Activated CD8-positive, alpha-beta T cell treated with anti-CD3 and anti-CD28 coated beads for 36 hours (primary cell): ENCODE measurements at places on chromosomes 2 and 18.

- no peaks in the 10 kb centered on the region for H3K4me1 ChIP-seq
- peaks cover 5% of the 10 kb centered on the region for H3K27me3 ChIP-seq
- no peak for DNase-seq
- no peaks in the 10 kb centered on the region for H3K36me3 ChIP-seq
- H3K4me3 ChIP-seq: no peak overlapping the region
Observed at GRCh38 chr18:69647702-69648101, 247.0 kb downstream of the DOK6 start.

DNA sequence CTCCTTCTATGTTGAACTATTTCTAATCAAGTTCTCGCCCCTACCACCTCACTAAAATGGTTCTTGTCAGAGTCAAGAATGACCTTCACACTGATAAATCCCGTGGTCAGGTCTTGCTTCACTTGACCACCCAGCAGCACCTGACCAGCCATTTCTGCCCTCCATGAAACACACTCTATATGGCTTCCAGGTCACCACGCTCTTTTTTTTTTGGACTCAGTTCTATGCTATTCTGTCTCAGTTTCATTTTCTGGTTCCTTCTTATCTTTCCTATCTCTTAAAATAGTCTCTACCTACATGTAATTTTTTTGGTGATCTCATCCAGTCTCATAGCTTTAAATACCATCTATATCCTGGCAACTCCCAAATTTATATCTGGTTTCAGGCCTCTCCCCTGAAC lies 11.4 kb downstream of the EIF2AK3 start:
- no peak overlapping the region for H3K27ac ChIP-seq
- peaks cover 28% of the 10 kb centered on the region for H3K4me1 ChIP-seq
- H3K36me3 ChIP-seq: peaks cover 3% of the 10 kb centered on the region
- H3K4me3 ChIP-seq: no peak overlapping the region

- peak overlapping the region; percentile 85 for H3K4me3 ChIP-seq
- peaks cover 50% of the 10 kb centered on the region for H3K4me1 ChIP-seq
- H3K36me3 ChIP-seq: peaks cover 36% of the 10 kb centered on the region
- H3K27ac ChIP-seq: peak overlapping the region; percentile 99
Observed at GRCh38 chr18:74497324-74497676, 1.1 kb downstream of the CNDP2 start.

GRCh38 chr2:224638301-224638823 lies 53.2 kb upstream of the CUL3 start:
- DNase-seq: peak; percentile 7
- peaks cover 8% of the 10 kb centered on the region for H3K4me1 ChIP-seq

DNA sequence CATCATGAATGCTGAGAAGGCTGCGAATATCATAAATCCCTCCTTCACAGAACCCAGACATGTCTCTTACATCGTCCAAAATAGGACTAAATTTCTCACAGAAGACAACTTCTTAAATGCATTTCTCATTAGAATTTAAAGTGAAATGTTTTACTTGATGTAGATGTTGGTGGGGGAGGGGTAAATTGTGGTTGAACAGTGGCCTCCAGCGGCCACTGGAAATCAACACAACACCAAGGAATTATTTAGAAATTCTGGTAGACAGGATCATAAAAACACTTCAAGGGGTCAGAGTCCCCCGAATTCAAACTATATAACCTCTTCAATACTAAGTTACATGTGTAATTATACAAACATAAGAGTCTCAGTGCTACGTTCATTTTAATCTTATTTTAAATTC lies 135.9 kb downstream of the ABCA12 start:
- no peak overlapping the region for H3K27ac ChIP-seq
- H3K4me1 ChIP-seq: no peaks in the 10 kb centered on the region
- no peak overlapping the region for H3K4me3 ChIP-seq
- H3K27me3 ChIP-seq: no peaks in the 10 kb centered on the region
